Endothelial cell of umbilical vein (primary cell): ENCODE measurements at places on chromosomes 5 and 9. TPM values are rescaled to one million over a fixed set of nuclear protein-coding genes. Genes with fewer than 3 reads are reported as not detected.

DNA sequence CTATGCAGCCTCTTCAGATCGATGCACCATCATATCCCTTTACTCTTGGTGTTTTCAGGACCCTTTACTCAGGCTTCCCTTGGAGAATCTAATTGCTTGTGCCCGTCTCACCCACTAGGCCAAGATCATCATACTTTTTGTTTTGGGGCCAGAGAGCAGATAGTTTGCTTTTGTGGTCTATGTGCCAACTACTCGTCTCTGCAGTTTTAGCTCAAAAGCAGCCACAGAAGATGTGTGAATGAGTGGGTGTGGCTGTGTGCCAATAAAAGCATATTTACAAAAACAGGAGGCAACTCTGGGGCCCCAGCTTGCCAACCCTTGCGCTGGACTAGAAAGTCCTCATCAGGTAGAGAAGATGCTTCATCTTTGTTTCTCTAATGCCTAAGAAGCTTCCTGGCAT, 216.8 kb downstream of the SEMA5A start:
- no peak for DNase-seq

- no peak for DNase-seq
These were observed 16.5 kb downstream of the TRIM32 start for GRCh38 chr9:116703634-116704033.

- DNase-seq = no peak
These were observed at the start of gene NMUR2 for GRCh38 chr5:152405145-152405544. NMUR2 (minus strand) TSS chr5:152405279; CDS start chr5:152405113, 166 bp downstream.

DNA sequence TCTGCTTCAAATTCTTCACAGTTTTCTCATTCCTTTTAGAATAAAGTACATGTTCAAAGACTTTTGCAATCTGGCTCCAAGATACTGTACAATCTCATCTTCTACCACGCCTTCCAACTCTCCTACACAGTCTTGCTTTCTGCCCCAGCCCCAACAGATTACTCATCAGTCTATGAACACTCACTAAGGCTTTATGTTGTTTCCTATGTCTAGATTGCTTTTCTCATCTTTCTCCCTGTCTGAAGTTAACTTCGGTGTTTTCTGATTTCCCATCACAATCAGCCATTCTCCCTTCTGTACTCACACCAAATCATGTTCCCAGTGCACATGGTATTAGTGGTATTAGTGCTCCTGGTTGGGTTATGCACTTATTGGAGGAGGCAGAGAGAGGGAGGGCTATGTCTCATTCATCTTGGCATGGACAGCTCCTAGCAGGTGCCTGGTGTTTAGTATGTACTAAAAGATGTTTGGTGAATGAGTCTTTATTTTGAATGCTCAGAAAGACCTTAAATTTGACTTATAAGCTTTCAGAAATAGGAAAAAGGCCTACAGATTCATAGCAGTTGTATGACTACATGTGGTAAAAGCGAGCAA, 44.0 kb upstream of the ZNF608 start:
- peak; percentile 21 for DNase-seq

- no peak for DNase-seq
These were observed 399.5 kb downstream of the ENC1 start for GRCh38 chr5:74240783-74241750.

DNA sequence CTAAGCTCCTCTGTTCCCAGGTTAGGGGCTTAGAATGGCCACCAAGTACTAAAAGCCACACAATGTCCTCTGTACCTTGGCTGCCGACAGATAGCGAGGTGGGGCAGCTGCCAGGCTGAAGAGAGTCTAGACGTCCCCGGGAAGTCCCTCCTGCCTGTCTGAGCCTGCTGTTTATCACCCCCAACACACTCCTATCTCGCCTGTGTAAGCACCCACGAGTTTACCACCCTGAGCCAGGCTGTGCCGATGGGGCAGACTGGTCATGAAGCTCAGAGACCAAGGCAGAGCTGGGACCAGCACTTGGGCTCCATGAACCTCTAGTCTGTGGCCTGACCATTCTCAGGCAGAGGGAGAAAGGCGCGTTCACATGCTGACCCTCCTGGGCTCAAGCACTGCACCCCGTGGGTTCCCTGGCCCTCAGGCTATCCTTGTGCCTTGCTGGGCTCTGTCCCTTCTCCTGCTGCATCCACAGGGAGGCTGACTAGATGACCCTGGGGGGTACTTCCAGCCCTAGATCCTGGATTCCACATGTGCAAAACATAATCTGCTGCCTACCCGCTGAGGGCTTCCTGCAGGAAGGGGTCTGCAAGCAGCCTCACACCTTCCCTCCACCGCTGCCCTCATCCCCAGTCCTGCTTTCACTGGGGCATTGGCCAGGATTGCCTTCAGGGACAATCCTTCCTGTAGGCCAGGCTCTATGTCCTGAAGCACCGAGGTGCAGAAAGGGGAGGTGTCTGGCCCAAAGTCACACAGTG, 18.6 kb upstream of the SLC25A51 start:
- DNase-seq = no peak

- no peak for DNase-seq
These were observed 369.3 kb upstream of the IRX1 start for GRCh38 chr5:3226196-3226920.

GRCh38 chr5:149809931-149810691, 80.0 kb downstream of the PPARGC1B start:
- DNase-seq = no peak

DNA sequence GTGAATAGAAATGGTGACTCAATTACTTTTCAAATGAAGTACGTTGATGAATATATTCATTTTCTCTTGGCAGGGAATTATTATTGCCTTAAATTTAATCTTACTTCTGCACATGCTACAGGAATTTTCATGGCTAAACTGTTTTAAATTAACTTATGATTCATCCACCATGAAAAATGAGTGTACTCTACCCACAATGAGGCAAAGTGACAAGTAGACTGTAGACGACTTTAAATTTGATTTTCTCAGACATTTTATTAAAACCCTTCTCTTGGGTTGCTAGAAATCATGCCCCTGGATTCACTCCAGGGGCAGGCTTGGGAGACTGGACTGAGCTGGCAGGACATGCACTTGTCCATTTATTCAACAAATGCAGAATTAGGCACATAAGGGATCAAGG, 23.5 kb upstream of the ERAP2 start:
- DNase-seq = no peak

DNA sequence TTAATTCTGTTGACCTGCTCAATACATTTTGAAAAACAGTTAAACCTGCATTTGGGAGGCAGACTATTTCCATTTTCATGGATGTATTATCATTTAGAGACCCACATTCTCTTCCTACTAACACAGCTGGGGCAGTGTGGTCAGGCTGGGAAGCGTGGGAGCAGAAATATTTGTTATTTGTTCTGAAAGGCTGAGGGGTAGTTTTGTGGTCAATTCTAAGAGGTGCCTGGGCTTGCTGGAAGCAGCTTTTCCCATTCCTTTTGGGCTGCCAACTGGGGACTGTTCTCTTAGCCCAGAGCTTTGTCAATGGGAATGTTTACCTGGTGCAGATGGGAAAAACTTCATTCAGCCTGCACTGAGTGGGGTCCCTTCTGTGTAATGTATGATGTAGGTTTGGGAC, 171.4 kb upstream of the DAP start:
- DNase-seq = no peak

DNA sequence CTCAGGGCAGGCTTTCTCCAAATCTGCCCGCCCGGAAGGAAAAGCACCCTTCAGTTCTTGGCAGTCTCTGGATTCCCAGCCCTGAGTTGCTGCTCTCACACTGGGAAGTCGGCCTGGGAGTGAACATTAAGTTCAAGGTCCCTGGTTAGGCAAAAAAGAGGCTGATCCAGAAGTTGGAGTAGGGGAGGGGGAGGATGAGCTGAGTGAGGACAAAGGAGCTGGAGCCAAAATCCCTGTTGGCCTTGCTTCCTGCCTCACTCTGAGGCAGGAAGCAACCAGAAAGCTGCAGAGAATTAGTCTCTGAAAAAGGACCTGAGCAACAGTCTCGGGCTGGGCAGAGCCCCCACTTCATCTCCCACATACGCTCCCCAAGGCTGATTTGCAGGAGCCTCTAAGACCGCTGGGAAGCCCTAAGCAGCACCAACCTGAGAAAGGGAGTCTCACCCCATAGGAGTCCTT, 15.0 kb upstream of the RPS14 start:
- DNase-seq = peak; percentile 28

DNA sequence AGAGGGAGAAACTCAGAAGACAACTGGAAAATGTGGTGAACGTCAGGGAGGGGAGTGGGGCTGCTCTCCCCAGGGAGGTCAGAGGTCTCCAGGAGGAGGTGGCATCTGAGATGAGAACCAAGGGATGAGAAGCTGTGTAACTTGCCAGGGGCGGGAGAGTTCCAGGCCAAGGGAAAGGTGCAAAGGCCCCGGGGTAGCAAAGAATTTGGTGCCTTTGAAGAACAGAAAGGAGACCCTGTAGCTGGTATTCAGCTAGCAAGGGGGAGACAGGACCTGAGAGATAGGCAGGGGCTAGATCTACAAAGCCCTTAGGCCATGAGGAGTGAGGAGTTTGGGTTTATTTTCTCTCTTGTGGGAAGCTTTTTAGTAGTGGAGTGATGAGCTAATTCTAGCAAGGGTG, 3.3 kb downstream of the DNM1 start:
- no peak for DNase-seq

- peak; percentile 55 for DNase-seq
These were observed 24.9 kb downstream of the MELK start for GRCh38 chr9:36597412-36598178.

GRCh38 chr5:131974016-131974415, 28.6 kb upstream of the MEIKIN start:
- DNase-seq = no peak

DNA sequence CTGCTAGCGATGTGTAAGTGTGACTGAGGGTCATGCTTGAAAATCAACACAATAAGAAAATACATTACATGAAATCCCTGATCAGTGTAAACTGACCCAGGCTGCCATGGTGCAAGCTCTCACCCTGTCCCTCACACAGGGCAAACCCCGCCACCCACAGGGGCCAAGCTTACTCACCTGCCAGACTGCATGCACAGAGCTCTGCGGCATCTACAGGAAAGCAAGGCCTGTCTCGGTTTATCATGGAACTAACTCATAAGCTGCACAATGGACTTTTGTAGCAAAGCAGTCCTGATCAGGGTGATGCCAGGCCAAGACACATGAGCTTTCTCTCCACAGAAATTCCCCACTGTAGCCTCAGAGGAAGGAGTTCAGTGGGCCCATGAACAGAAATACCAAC, 9.7 kb downstream of the IPPK start:
- DNase-seq = no peak

CKMT2 gene
- not detected in 2 replicates for total RNA-seq

ACSL6 gene
- not detected in 2 replicates for total RNA-seq

CCDC112 gene
- 9.6 TPM in 2 replicates for total RNA-seq

C5orf63 gene
- 4.0 and 5.3 TPM in 2 replicates for total RNA-seq

PSMD5 gene
- total RNA-seq = 62.2 and 70.2 TPM in 2 replicates

SAXO1 gene
- not detected in 2 replicates for total RNA-seq

GRIN3A gene
- total RNA-seq = not detected in 2 replicates

LHX3 gene
- not detected in 2 replicates for total RNA-seq
